OCI-M1 (cell line): ENCODE measurements at places on chromosomes 1 and 21.

- peak; percentile 52 for DNase-seq
Measured at GRCh38 chr1:178875936-178876335, 5.1 kb upstream of the ANGPTL1 start.

DNA sequence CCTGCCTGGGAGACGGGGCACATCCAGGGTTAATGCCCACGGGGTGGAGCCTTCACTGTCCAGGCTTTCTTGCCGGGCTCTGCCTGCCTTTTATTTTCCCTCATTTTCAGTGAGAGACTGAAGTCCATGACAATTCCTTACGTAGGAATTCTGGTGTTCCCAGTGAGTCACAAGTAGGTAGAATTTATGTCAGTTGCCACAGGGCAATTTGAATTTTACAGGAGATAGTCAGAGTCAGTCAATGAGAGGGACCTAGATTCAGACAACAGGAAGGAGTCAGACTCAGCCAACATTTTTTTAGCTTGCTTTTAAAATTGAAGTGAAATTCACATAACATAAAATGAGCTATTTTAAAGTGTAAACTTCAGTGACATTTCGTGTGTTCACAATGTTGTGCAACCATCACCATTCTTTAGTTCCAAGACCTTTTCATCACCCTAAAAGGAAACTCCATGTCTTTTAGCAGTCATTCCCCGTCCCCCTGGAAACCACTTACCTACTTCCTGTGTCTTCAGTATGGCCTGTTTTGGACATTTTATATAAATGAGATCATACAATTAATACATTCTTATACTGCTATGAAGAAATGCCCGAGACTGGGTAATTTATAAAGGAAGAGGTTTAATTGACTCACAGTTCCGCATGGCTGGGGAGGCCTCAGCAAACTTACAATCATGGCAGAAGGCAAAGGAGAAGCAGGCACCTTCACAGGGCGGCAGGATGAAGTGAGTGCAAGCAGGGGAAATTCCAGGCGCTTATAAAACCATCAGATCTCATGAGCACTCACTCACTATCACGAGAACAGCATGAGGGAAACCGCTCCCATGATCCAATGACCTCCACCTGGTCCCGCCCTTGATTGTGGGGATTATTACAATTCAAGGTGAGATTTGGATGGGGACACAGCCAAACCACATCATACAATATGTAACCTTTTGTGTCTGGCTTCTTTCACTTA, 14.6 kb downstream of the AJAP1 start:
- DNase-seq, result no peak

DNA sequence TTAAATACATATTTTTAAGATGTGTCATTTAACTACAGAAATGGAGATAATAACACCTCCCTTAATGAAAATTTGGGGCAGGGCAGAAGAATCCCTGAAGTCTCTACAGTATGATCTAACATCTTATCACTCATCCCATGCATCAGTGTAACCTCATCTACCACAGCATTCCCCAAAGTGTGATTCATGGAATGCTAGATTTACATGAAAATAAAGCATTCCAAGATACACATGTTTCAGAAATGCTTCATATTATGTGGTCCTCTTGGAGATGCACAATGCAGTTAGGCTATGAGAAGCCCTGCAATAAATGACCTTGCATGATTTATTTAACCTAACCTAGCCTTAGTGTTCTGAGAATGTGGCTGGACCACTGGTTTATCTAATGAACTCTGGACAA, 166.9 kb upstream of the SYT6 start:
- DNase-seq, result no peak

DNA sequence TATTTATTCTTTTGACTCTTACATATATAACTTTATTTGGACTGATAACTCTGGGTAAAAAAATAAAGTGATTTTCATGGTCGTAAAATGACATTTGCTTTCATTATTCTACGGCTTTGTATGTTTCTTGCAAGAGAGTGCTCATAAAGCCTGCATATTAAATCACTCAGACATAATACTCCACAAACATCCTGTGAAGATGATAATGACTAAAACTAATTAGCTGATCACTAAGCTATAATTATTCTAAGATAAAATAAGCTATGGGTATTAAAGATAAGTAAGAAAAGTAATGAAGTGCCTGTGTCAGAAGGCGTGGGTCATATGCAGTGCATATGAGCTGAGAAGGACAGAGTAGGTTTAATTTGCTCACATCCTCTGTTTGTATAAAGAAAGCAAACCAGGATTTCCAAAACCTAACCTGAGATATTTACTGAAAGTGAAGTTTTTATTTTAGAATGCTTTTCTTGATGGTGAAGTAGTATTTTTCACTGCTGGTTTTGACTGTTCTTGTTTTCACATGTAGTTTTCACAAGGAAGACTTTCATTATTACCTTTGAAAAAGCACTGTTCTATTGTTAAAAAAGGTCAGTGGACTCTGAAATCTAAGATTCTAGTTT, 278.8 kb downstream of the AMY1C start:
- DNase-seq, result no peak

DNA sequence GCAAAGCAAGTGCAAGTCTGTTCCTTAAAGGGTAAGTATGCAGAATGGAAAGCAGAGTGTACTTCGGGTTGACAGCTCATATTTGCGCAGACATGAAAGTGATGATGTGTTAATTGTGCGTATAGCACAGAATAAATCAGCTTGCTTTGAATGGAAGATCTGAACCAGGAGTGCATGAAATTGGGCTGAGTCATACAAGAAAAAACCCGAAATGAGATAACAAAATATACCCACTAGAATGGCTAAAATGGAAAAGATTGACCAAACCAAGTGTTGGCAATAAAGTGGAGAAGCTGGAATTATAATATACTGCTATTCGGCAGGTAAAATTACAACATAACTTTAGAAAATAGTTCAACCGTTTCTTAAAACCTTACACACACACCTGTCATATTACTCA, 28.5 kb downstream of the CR1L start:
- DNase-seq, result peak; percentile 53

DNA sequence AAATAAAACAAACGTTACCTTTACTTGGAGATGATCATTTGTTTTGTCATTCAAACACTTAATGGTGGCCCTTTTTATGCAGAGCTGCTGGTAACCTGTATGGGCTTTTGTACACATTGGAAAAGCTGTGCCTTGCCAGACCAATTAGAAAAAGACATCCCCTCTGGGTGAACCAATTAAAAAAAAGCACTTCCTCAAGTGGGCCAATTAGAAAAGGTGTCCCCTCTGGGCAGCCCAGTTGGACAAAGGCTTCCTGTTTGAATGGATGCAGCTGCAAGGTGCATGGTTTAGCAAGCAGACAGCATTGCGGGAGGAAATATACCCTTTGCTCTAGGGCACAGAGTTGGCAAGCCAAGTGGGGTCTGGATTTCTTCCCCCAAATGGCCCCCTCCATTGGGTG, 21.6 kb downstream of the HUNK start:
- no peak for DNase-seq

GRCh38 chr1:115331558-115332331, 6.3 kb downstream of the NGF start:
- peak; percentile 10 for DNase-seq

- DNase-seq, result no peak
Measured at GRCh38 chr1:189253601-189254350, 1223.9 kb downstream of the BRINP3 start.

GRCh38 chr1:208127792-208128529, 116.2 kb downstream of the PLXNA2 start:
- DNase-seq, result no peak

DNA sequence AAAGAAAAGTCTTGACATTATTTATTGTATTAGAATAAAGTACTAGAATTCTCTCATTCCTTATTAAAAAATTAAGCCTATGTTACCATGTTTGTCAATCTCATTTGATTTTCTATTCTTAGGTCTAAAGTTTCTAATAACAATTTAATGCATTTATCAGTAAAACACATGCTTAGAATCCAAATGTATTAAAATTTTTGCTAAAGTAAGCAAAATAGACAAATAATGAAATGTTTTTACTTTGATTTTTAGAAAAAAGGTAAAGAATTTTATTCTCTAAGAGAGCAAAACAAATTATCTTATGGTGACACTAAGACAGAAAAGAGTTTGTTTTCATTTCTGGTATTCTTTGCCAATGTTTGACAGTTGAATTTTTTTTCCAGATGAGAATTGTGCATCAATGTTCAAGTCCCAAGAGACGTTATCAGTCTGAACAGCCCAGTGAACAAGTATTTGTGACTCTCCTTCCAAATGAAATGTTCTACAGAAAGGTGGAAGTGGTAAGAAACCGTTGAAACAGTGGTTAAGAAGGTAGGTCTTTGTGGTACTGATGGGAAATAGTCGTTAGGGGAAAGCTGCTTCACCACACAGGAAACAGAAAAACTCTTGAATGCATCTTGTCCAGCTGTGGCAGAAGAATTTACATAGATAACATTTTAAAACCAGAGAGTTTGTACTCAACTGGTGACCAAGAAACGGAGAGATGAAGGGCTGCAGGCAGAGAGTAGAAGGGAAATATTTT, 402.5 kb downstream of the PTPRC start:
- peak; percentile 98 for DNase-seq

- DNase-seq, result no peak
Measured at GRCh38 chr1:156320560-156320959, 17.5 kb downstream of the CCT3 start.

DNA sequence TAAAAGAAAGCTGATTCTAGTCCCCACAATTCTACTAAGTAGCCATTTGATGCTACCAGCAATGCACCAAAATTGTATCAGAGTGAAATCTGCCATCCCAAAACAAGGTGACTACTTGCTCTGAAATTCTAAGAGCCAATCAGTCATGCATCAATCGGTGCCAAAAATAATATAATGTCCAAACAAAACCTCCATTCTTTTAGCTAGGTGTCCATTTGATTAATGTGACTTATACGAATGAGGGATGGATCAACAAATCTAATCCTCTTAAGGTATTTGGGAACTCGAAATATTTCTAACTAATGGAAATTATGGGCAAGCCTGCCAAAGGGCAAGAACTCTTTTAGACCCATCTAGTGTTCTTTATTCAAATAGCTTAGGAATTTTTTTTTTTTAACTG, 66.4 kb upstream of the NEK2 start:
- no peak for DNase-seq

DNA sequence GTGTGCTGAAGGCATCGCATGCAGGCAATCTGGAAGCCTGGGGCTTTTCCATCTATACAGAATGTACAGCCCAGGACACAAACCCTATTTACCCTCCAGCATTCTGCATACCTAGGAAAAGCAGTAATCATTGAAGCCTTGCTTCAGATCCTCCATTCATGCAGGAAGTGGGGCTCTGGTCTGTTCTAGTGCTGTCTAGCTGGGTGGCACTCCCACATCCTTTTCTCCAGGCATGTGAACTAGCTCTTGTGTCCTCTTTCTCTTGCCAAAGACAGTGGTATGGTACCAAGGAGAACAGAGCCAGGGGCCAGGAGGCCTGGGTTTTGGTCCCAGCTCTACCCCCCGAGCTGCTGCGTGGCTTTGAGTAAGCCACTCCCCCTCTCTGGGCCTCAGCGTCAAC, 21.7 kb downstream of the LRP8 start:
- no peak for DNase-seq

DNA sequence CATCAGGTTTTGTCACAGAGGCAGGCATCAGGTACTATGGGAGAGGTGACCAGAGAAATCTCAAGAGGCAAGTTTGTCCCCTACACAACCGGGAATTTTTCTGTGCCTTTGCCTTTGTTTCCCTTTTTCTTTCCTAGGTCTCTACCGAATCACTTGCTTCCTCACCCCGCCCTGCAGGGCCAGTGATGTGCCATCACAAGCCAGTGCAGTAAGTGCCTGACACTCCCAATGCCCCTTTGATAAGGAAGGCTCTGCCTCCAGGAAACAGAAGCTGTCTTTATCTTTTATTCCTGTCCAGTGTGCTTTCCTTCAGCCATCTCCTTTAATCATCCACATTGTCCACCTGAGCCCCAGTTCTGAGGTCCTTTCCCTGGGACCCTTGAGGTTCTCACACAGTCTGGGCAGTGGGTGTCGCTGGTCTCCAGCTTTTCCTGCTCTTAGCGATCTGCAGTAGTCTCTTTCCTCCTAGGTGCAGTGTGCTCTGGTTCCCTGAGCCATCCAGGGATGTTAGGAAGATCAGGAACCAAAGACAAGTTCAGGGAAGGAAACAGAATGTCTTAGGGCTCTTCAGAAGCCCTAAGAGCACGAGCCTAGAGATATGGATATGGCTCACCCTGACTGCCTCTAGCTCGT, 36.6 kb downstream of the GJA5 start:
- DNase-seq, result peak; percentile 69

- DNase-seq, result peak; percentile 96
Measured at GRCh38 chr1:225881959-225882693, at the start of gene TMEM63A. TSS of gene TMEM63A (minus strand) at chr1:225882380. CDS start at chr1:225877580, 4,800 bp downstream.

GRCh38 chr1:17027403-17027802, 15.7 kb upstream of the ATP13A2 start:
- DNase-seq, result no peak

- DNase-seq, result peak; percentile 83
Measured at GRCh38 chr1:226650236-226650841, 88.7 kb downstream of the ITPKB start.

DNA sequence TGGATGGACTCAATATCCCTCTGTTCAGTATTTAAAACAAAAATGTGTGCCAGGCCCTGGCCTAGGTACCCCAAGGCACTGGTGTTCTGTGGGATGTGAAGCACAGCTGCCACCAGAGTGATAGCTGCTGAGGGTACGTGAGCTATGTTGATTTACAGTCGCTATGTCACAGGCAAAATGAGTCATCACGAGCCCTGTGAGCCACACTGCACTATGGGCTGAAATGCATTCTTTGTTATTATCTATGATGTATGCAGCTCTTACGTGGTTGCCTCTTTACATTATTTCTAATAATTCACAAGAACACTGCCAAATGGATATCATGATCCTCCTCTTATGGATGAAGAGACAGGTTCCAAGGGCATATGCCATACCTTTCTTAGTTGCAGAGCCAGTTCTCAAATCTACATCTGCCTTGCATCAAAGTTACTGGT, 2.1 kb downstream of the TEX38 start:
- DNase-seq, result peak; percentile 67

DNA sequence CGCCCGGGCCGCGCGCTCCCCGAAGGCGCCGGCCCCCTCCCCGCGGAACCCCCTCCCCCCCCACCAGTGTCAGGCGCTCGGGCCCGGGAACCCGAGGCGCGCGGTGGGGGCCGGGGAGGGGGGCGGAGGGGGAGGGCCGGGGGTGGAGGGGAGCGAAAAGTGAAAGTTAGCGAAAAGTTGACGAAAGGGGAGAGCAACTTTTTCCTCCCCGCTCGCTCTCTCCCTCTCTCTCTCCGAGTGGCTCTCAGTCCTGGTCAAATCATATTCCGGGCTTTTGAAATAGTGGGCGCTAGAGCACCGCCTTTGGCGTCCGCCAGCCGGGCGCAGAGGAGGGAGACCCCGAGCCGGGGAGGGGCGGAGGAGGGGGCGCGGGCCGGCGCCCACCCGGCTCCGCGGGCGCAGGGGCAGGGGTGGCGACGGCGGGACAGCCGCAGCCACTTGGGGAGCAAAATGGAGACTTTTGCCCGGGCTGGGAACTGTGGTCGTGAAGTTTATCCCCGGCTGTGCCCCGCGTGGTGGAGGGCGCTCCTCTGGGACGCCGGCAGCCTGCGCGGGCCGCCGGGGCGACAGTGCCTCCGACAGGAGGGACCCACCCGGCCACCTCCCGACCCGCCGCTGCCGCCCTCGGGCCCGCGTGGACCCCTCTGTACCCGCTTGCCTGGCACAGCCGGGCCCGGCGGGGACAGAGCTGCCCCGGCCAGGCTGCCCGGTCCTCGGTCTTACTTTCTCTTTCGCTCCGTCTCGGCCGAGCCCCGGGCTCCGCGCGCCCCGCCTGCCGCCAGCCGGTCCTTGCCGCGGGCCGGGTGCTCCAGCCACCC, 697 bp downstream of the PRDM16 start:
- DNase-seq, result peak; percentile 48
